AG20443 (cell line): ENCODE measurements at places on chromosomes 11 and 22.

DNA sequence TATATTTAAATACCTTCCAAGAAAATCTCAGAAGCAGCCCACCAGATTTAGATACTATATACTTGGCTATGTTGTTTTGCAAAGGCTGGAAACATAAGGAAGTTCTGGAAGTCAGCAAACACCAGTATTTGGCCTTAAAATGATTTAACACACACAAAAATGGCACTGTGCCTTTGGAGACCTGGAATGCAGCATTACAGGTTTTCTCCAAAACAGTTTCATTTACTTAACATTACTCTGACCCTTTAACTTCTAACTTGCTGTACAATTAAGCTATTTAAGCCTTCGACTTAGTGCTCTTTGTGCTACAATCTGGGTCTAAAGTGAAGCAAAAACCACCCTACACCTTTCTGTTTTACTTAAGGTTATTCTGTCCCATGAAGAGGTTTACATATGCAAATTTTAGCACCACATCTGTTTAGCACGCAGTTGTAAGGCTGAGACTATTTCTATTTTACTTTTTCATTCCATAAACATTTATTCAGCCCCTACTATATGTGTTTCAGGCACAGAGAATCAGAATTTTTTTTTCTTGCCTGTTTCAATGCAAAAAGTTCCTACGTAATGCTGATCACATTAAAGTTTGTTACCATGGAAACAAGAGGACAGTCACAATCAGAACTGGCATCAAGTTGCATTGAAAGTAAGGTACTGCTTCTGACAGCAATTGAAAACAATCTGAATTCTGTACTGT lies 70.3 kb downstream of the MAML2 start:
- no peak for DNase-seq

GRCh38 chr11:76193219-76193618 lies 13.1 kb downstream of the WNT11 start:
- DNase-seq = no peak

- DNase-seq = no peak
These were observed 162.2 kb upstream of the NECTIN1 start for GRCh38 chr11:119891055-119891768.

DNA sequence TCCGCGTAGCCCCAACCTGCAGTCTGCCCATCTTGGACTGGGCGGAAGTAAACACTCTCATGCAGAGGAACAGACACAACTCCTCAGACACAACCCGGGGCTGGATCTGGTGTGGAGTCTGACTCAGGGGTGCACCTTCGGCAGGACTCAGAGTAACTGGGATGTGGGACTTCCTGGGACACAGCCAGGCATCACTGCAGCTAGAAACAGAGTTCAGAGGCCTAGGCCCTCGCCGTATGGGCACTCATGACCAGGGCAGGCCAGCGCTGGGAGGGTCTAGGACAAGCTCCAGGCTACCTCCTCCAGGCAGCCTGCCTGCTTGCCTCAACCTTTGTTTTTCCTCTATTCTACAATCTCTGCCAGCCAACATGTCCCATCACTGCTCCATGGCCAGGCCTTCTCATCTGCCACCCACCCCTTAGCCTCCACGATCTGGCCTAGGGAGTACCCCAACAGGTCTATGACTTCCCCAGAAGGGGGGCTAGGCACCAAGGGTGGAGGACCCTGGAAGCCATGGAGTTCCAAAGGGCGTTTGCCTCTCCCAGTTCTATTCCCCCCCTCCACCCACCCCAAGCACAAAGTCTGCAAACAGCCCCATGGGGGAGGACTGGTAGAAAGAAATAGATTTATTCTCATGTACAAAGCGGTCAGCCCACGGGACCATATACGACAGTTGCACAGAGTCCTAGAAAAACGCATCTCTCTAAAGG lies 98.5 kb downstream of the PDE2A start:
- no peak for DNase-seq

GRCh38 chr11:44286268-44286880 lies 23.6 kb downstream of the ALX4 start:
- DNase-seq = peak; percentile 87

- DNase-seq = peak; percentile 72
These were observed 161.7 kb upstream of the CADM1 start for GRCh38 chr11:115665958-115666357.

DNA sequence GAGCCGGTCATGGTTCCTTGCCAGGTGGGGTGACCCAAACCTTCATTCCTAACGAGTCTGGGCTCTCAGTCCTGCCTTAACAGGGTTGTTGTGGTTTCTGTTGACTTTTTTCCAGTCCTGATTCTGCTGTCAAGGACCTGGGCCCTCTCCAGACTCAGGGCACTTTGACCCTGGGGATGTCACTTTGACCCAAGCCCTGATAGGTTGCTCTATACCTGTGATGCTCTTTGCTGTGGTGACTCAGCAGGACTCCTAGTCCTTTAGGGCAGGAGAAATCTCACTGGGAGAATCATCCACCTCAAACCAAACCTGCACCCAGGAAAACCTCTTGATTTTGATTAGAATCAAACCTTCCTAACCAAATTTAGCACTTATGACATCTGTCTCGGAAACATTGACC lies 20.5 kb upstream of the MPPED1 start:
- no peak for DNase-seq
